ENCODE measurements at places on chromosomes 7 and 10. TPM values are rescaled to one million over a fixed set of nuclear protein-coding genes. Genes with fewer than 3 reads are reported as not detected.

FAM25G gene
- total RNA-seq: not detected

SPDYE11 gene
- total RNA-seq: not detected

GRCh38 chr7:450741-451140 is 68.9 kb downstream of the PDGFA start:
- DNase-seq: no peak

- DNase-seq: peak; percentile 14
Measured at GRCh38 chr10:22606164-22606614, 108.2 kb downstream of the PIP4K2A start.

ASZ1 gene
- total RNA-seq: not detected

GRCh38 chr10:79904671-79905321 is 44.1 kb downstream of the SFTPD start:
- peak; percentile 82 for DNase-seq

GOLGA7B gene
- not detected for total RNA-seq

ITIH5 gene
- total RNA-seq: not detected

GRCh38 chr10:71068861-71069271 is 143.5 kb upstream of the UNC5B start:
- DNase-seq: peak; percentile 56

FGFR2 gene
- not detected for total RNA-seq

DNA sequence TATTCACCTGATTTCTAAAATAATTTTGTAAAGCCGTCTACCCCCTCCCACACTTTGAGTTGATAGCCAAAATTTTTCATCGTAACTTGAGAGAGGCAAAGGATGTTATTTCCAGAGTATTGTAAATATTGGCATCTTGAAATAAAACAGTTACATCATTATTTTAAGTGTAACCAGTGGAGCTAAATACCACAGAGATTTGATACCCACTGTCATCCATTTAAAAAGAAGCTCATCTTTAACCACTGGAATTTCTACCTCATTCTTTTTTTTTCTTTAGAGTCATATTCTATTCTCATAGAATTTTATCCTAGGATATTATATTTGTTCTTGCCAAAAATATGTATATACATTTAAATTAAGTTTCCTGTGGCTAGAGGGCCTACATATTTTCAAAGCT is 48.6 kb downstream of the CAMK1D start:
- DNase-seq: no peak

DNA sequence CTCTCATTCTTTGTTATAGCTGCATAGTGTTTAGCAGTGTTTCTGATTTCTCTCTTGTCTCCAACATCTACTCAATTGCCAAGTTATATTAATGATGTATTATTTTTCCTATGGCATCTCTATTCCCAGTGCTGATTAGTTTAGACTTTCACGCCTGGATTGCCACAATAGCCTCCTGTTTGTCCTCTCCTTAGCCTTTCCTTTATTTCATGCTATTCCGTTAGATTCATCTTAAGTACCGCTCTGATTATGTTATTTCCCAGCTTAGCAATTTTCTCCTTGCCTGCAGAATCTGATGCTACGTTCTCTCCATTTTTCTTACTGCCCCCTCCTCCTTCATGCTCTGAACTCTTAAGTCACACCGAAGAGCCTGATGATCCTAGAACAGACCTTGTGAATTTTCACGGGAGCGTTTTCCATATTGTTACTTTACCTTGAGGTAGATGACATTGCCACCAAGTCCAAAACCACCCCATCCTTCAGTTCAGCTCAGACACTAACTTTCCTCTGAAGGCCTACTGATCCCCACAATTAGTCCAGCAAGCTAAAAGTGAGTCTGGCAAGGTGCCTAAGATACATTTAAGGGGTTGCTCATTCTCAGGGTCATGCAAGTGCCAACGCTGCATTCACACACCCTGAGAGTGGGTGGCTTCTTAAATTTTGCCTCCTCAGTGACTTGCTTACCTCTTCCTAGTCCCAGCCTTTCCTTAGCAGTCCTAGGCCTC is 6.6 kb upstream of the NRF1 start:
- no peak for DNase-seq

DNA sequence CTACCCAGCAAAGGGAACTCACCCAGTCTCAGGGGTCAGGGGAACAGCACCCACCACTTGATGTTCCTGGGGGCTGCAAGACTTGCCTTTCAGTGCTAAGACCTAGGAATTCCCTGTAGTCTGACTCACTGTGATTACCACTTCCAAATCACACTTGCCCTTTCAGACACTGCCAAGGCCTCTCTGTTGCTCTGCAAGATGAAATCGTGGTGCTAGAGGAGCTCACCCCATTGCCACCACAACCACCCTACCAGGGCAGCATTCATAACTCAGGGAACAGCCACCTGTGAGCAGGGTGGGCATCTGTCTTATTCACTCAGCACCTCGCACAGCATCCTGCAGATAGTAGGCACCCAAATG is 36.5 kb downstream of the XPNPEP1 start:
- DNase-seq: no peak

DNA sequence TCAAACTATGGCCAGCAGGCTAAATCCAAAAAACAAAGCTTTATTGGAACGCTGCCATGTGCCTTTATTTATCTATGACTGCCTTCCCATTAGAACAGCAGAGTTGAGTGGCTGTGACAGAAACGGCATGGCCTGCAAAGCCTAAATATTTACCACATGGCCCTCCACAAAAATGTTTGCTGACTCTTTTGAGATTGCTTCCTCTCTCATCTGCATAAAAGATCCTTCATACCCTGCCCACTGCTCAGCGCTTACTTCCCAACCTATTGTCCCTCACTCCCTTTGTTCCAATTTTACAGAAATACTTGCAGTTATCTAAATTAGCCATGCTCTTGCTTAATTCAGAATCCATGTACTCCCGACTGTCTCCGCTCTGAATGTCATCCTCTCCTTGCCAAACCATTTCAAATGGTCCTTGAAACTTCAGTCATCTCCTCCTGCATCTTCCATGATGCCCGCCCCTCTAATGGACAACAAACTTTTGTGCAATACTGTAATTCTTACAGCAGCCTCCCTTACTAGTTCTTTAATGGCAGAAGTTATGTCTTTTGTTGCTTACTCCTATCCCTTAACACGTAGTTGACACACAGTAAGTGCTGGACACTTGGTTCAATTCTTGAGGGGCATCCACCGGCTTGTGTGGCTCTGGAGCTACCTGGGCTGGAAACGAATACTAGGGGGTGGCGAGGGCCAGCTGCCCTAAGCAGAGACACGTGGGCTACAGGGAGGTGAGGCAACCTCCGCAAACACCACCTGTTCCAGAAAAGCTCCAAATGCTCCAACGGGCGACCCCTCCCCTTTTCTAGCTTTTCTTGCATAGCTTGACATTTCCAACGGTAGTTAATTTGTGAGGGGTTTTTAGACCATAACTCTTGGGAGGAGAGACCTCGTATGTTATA is 832 bp downstream of the XRCC2 start:
- peak; percentile 9 for DNase-seq

RHOBTB1 gene
- total RNA-seq: 31.3 TPM

DNA sequence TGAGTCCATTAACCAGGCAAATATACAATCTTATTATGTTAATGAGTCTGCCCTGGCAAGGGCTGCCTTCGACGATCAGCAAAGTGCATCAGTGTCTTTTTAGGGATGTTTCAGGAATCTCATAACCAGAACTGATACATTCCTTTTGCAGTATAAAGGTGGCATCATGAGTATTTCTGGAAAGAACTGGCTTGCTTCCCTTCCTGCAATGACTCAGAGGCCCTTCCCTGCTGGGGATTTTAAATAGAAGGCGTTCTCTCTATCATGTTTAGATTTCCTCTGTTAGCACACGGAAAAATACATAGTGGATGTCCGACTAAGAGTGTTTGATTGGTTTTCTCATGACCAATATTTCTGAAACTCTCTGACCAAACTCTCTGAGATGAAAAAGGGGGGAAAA is 1.8 kb downstream of the NPS start:
- no peak for DNase-seq

LRRC17 gene
- 22.7 TPM for total RNA-seq

- no peak for DNase-seq
Measured at GRCh38 chr7:50588937-50589336, 23.7 kb upstream of the DDC start.

- DNase-seq: no peak
Measured at GRCh38 chr7:36615852-36616540, 108.3 kb downstream of the AOAH start.

DNA sequence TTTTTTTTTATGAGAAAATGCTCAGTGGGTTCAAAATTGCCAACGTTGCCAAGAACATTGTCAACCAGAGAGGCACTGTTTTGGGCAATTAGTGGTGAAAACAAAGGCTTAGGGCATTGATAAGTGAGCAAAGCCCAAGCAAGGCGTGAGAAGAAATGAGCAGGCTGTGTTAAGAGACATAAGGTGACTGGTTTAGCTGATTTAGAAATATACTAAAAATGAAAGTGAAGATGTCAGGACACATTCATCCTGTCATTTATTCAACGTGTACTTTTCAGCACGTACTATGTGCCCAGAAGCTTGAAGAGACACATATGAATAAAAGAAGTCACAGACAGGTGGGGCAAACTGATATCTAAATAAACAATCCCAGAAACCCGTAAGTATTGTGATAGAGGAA is 31.8 kb downstream of the AOAH start:
- DNase-seq: no peak

GRCh38 chr10:110358278-110358677 is 53.6 kb upstream of the SMNDC1 start:
- DNase-seq: no peak

GRCh38 chr7:102841290-102841689 is 71.5 kb upstream of the LRRC17 start:
- DNase-seq: no peak

CNTNAP2 gene
- not detected for total RNA-seq

GRCh38 chr10:34018129-34018528 is 683.7 kb upstream of the NRP1 start:
- DNase-seq: no peak

MICALL2 gene
- 58.7 TPM for total RNA-seq

FLNC gene
- total RNA-seq: 81.8 TPM

DNA sequence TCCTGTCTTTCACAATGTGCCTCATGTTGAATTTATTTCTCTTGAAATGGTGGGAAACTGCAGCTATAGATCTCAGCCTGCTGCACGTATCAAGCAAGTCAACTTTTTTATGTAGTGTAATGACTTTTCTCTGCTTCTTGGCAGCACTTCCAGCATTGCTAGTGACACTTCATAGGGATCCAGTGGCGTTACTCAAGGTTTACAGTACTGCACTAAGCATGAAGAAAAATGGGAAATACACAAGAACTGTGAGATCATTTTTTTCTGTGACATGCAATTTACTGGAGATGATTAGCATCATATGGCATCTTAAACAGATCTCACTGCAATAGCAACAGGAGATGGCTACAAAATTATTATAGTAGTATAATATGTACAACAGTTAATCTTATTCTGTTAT is 90.9 kb downstream of the POLR1F start:
- no peak for DNase-seq

TAS2R5 gene
- 0.85 TPM for total RNA-seq

PROSER2 gene
- total RNA-seq: 23.5 TPM

- peak; percentile 99 for DNase-seq
Measured at GRCh38 chr7:83468251-83468739, 180.6 kb downstream of the SEMA3E start.

- DNase-seq: no peak
Measured at GRCh38 chr7:16178092-16178491, 243.2 kb downstream of the CRPPA start.

GRCh38 chr10:113427811-113428558 is 124.9 kb upstream of the HABP2 start:
- DNase-seq: no peak

DNA sequence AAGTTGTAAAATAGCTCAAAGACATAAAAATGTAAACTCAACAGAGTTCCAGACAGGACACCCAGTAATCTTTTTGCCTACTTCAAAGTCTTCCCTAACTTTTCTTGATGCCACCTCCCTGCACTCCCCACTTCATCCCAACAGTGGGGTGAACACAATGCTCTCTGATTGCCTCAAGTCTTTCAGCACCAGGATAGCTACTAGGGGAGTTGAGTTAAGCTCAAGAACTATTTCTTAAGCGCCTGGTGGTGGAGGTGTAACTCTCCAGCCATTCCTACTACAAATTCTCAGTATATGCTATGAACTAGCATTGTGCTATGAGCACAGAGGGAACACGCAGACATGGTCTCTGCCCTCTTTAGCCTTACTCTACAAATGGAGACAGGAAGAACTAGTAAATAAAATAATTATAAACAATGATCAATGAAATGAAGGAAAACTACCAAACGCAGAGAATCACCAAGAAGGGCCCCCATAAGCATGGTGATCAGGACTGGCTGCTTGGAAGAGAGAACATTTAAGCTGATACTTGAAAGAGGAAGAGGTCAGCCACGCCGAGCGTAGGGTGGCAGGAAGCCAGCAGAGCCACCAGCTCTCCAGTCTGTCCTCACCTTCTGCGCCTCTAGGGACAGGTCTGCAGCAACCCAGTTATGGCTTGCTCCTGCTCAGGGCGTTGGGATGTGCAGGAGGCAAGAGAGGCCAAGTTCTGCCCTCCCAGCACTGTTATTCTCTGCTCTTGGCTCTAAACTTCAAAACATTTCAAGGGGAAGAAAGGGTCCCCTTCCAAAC is 16.7 kb upstream of the FRA10AC1 start:
- DNase-seq: no peak

- DNase-seq: no peak
Measured at GRCh38 chr10:108970016-108970415, 953.3 kb downstream of the XPNPEP1 start.

DNA sequence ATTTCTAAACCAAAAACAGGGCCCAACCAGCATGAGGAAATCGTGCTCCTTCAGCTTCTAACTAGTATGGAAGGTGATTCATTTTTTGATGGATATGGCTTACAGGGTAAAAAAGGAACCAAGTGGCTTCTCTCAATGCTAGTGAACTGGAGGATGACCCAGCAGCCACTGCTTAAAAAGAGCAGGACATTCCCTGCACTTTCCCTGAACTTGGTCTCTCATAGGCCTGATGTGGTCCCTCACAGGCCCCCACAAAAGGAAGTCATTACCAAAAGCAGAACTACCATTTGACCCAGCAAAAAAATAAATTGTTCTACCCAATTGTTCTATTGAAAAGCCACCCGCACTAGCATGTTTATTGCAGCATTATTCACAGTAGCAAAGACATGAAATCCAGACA is 188.8 kb downstream of the CALN1 start:
- no peak for DNase-seq

GRCh38 chr7:75988568-75989499 is 5.6 kb downstream of the TMEM120A start:
- peak; percentile 14 for DNase-seq

TRPV5 gene
- total RNA-seq: not detected

FAM20C gene
- total RNA-seq: 44.4 TPM

DNA sequence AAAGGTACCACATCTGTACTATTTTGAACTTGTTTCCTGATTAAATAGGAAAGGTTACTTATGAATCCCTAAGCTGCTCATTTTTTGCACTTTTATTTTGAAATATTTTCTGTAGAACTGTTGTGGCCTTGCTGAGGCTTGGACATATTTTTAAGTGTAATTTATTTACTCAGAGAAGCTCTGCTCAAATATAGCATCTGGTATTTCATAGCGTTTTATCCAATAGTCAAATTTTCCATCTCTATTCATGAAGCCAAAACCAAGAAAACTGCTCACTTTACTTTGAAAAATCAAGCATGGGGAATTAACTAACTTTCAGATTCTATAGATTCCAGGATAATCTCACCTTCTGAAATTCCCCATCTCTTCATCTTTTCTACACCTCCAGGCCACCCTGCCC is 6.6 kb upstream of the FAM3C start:
- DNase-seq: no peak
